ENCODE measurements at places on chromosomes 5 and 9.

DNA sequence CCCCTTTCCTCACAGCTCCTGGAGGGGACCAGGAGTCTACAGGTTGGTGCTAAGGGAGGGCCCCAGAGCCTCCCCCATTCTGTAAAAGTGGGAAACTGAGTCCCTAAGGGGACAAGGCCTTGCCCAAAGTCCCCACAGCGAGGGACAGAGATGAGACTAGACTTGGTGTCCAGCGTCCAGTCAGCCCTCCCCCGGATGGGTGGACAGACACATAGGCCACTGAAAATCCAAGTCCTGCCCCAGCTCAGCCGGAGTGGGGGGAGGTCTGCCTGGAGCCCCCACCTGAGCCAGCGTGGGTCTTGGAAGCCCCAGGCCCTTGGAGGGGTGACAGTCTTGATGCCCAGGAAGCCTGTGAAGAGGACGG, 5.2 kb downstream of the BARHL1 start:
- DNase-seq: no peak

- no peak for DNase-seq
Measured at GRCh38 chr9:129918296-129918950, 83.2 kb downstream of the USP20 start.

GRCh38 chr5:95754545-95754944, 23.4 kb downstream of the RHOBTB3 start:
- no peak for DNase-seq

GRCh38 chr9:70044490-70045307, 1.1 kb downstream of the MAMDC2 start:
- DNase-seq: no peak

DNA sequence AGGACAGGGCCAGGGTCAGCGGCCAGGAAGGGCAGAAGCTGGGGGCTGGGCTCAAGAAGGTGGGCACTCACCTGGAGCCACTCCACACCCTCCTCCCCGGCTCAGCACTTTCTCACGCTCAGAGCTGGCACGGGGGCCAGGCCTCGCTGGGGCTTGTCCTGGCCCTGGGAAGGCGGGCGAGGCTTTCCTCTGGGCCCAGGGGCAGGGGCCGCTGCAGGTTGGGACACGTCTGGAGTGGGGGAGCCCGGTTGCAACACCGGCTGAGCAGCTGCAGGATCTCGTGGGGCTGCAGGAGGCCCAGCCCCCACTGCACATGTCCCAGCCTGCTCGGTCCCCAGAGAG, 38.9 kb upstream of the EGFL7 start:
- DNase-seq: no peak

GRCh38 chr5:177440990-177441780, 5.4 kb upstream of the PRR7 start:
- no peak for DNase-seq

GRCh38 chr5:10478436-10478835, 36.8 kb downstream of the ROPN1L start:
- DNase-seq: no peak

All from stimulated activated CD4-positive, alpha-beta T cell treated with anti-CD3 and anti-CD28 coated beads, Interleukin-12 subunit alpha, Interleukin-12 subunit beta, amount 100 ng/mL, for 24 hours (primary cell).